ENCODE measurements at places on chromosomes 3 and 15.
A peak's percentile ranks its signal among the peaks of the same experiment; 100 is the strongest.

GRCh38 chr3:171846597-171846996 lies 3.4 kb downstream of the TMEM212 start:
- DNase-seq, result peak; percentile 83

DNA sequence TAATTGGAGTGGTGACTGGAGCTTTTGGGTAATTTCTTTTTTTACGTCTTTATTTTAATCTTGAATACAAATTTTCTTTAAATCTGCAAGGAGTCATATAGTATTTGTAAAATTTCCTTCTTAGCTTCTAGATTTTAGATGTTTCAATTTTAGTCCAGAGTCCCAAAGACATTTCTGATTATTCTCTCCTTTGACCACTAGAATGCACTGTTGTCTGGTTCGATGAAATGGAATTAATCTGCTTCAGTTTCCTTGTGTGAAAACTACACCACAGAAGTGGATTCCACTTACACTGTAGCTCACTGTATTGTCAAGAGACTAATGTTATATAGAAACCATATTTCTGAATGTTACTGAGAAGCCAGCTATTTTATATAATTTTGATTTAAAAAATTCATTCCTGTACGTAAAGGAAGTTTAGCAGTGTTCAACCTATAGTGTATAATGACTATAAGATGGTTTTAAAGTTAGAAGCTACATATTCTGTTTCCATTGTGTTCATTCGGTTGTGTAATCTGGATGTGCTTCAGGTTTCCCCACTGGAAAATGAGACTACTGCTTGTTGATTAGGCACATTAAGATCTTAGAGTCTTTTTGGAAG lies 6.1 kb downstream of the GRAMD1C start:
- peak; percentile 44 for DNase-seq

GRCh38 chr15:40787344-40787841 lies 17.6 kb downstream of the C15orf62 start:
- peak; percentile 80 for DNase-seq

GRCh38 chr3:186200726-186201125 lies 91.8 kb upstream of the ETV5 start:
- DNase-seq, result no peak

GRCh38 chr15:69661446-69661845 lies 208.8 kb downstream of the RPLP1 start:
- no peak for DNase-seq

- DNase-seq, result no peak
These were observed 18.8 kb upstream of the BCL6 start for GRCh38 chr3:187763850-187764648.

- no peak for DNase-seq
These were observed 171.7 kb downstream of the PGPEP1L start for GRCh38 chr15:98835876-98836275.

- no peak for DNase-seq
These were observed 85.0 kb downstream of the FBN1 start for GRCh38 chr15:48560321-48561051.

DNA sequence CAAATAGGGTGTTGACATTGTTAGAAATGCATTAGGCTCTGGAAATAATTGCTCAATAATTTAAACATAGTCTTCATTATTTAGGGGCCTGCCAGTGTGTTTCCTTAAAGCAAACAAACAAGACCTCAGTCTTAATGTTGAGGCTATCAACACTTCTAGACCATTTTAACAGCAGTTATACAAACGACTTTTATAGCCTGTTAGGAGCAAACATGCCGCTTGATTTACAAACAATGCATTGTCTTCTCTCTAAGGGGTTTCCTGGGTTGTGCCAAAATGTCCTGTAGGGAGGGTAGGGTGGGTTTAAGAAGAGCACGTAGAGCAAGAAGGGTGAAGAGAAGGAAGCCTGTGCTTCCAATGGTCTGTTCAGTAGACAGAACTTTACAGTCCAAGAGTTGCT lies 53.7 kb downstream of the TPRG1 start:
- no peak for DNase-seq

- DNase-seq, result no peak
These were observed 60.1 kb upstream of the SPRED1 start for GRCh38 chr15:38192496-38192895.

- DNase-seq, result no peak
These were observed 360.0 kb upstream of the PROK2 start for GRCh38 chr3:72144773-72145505.

GRCh38 chr15:58710701-58711100 lies 38.8 kb downstream of the ADAM10 start:
- peak; percentile 49 for DNase-seq

- DNase-seq, result no peak
These were observed 76.2 kb upstream of the NSMCE3 start for GRCh38 chr15:29345549-29346525.

DNA sequence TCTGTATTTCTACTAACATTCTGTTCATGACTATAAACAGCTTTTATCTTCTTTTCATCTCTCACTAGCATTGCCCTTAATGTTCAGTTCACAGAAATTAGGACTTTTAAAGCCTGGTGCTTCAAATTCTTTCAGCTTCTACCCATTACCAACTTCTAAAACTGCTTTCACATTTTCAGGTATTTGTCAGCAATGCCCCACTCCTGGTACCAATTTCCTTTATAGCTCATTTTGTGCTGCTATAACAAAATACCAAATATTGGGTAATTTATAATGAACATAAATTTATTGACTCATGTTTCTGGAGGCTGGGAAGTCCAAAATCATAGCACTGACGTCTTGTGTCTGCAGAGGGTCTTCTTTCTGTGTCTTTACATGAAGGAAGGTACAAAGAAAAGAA lies 753.1 kb upstream of the CCDC54 start:
- no peak for DNase-seq

- no peak for DNase-seq
These were observed 31.9 kb downstream of the TUSC7 start for GRCh38 chr3:116741467-116741866.

DNA sequence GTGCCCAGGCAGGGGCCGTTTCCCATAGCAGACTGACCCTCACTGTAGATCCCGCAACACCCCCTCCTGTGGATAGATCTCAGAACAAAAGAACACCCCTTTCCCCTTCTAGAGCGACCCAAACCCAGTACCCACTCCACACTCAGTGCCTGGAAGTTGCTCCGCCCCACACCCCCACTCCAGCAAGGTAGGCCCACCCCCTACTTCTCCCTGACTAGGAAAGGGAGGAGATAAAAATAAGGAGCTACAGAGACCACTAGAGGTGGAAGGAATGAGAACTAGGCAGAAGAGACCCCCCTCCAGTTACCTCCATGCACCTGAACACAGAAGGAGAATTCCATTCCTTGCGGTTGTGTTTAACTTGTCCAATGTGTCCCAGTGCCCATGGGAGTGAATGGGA lies 30.2 kb upstream of the PARL start:
- no peak for DNase-seq
